RPMI8226 (cell line): ENCODE measurements at places on chromosomes 7 and 10.

DNA sequence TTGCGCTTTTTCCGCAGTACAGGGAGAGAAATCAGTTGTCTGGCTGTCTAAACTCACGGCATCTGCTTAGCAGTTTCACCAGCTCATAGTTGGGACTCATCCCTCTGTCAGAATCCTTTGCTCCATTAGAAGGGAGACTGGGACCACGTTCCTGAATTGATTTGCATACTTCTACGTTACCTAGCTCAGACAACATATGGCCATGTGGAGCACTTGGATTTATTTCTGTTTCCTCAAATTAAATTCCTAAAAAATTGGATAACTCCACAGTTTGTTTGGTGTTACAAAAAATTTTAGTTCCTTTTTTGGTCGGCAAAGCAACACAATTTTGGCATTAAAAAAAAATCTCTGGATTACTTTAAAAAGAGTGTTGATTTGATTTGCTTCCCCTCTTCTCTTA is 614.0 kb downstream of the AUTS2 start:
- no peak for DNase-seq

DNA sequence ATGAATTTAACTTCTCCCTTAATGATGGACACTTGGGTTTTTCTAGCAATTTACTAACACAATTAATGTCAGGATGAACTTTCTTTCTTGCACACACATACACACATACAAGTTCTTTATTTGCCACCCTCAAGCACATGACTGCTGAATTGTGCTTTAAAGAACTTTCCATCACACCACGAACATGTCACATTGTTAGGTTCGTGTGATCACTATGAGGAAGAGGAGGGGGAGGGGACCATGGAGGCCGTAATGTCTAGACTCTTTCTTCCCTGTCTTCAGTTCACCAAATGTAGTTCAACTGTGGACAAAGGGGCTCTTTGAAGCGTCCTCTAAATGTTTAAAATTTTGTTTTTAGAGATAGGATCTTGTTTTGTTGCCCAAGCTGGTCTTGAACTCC is 31.0 kb downstream of the NUP42 start:
- DNase-seq, result no peak

GRCh38 chr10:72257051-72257892 is 16.5 kb upstream of the DDIT4 start:
- peak; percentile 51 for DNase-seq

- no peak for DNase-seq
Observed at GRCh38 chr7:12872487-12872886, 185.1 kb downstream of the ARL4A start.

DNA sequence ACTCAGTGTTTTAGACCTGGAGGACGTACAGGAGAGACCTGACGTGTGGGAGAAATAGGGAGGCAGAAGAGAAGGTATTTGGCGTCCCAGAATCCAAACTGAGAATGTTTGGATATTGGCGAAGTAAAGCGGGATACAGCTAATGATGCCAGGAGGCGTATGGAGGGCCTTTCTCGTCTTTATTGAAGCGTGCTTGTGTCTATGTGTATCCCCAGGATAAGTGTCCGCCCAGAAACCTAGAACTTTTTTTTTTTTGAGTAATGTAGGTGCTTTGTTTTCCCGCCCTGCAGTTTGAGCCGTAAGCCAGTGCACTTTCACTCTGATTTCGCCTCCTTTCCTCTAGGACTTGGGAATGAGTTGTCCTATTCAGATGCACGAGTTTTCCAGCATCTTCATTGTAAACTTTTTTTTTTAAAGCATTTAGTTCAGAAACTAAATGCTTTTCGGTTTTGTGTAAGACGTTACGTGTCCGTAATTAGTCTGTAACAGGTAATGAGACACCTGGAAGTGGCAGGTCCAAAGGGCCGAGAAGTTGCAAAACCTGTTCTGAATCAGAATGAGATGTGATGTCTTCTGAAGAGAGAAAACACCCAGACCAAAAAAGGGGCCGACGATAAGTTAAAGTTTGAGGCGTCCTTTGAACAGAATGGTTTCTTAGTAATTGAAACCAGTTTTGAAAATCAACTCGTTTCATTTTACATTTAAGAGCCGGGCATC is 746 bp downstream of the ARL5B start:
- DNase-seq, result peak; percentile 51

DNA sequence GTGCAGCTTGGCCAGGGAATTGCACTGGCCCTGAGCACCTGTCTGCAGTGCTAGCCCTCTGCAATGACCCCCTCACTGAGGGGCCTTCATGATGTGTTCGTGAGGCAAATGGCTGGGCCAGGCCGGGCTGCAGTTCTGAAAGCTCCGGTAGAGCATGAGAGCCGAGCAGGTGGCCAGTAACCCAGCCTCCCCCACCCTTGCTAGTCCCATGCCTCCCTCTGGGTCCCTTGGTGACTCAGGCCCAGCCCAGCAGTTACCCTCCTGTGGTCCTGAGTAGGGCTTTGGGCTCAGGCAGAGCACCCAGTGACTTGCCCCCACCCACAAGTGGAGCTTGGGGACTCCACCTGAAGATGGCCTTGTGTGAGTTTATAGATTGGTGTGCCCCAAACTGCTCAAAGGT is 16.1 kb upstream of the CSGALNACT2 start:
- DNase-seq, result no peak

DNA sequence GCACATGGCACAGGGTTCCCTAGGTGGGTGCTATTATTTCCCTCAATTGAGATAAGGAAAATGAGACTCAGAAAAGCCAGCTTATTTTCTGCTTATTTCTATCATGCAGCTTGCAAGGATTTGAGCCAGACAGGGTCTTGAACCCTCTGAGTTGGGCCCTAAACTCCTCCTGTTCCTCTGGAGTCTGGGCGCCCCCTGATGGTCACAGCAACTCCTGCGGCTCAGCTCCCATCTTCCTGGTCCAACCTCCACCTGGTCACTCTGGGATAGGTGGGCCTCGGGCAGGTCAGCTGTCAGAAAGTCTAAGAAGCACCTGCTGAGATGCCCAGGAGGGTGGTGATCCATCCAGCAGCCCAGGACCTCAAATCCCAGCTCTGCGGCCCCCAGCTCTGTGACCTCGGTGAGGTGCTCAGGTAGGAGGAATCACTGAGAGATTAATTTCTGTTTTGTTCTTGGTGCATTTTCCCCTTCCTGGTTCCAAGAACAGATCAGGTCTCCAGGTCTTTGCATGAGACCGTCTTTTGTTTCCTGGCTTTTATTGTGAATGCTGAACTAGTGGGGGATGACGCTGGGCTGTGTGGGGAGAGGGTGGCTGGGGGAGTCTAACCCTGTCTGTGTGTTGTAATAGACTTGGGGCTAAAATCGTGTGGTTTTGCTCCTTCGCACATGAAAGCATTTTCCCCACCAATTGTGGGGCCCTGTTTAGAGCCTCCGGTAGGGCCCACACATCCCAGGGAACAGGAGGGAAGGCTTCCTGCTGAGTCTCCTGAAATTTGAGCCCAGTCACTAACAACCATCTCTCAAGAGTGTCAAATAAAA is 32.8 kb downstream of the TMEM130 start:
- DNase-seq, result peak; percentile 67

DNA sequence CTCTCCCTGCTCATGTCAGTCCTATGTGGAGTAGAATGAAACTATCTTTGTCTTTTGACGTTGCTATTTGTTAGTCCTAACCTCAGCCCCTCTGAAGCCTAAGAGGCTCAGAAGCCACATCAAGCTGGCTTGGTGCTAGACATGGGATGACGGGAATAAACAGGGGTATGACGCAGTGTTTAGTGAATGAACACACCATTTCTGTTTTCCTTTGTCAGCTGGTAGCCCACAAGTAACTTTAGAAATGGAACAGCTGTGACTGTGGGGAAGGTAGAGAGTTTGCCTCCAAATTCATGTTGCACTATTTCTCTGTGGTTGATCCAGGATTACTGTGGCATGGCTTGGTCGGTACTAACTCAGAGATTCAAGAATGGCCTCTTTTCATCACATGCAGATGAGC is 31.3 kb downstream of the COX15 start:
- DNase-seq, result no peak

- no peak for DNase-seq
Observed at GRCh38 chr7:138338361-138338760, 121.7 kb upstream of the TRIM24 start.

GRCh38 chr7:127392182-127392565 is 334 bp downstream of the ZNF800 start:
- DNase-seq, result peak; percentile 80

- peak; percentile 49 for DNase-seq
Observed at GRCh38 chr7:22728401-22729029, 1.5 kb downstream of the IL6 start.

GRCh38 chr10:19178675-19179074 is 130.1 kb downstream of the MALRD1 start:
- DNase-seq, result no peak

DNA sequence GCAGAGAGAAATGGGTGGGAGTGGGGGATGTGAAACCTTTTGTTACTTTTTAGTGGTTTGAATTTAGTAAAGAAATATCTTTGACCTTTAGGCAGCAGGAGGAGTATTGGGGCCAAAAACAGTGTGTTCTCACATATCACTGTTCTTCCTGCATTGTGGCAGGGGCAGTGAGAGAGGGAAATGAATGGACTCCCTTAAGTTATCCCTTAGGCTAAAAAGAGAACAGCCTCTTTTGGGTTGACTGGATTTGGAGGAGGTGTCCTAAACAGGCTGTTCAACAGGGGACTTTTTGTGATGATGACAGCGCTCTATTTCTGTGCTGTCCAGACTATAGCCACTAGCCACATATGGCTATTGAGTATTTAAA is 22.3 kb downstream of the ZNF775 start:
- DNase-seq, result no peak

DNA sequence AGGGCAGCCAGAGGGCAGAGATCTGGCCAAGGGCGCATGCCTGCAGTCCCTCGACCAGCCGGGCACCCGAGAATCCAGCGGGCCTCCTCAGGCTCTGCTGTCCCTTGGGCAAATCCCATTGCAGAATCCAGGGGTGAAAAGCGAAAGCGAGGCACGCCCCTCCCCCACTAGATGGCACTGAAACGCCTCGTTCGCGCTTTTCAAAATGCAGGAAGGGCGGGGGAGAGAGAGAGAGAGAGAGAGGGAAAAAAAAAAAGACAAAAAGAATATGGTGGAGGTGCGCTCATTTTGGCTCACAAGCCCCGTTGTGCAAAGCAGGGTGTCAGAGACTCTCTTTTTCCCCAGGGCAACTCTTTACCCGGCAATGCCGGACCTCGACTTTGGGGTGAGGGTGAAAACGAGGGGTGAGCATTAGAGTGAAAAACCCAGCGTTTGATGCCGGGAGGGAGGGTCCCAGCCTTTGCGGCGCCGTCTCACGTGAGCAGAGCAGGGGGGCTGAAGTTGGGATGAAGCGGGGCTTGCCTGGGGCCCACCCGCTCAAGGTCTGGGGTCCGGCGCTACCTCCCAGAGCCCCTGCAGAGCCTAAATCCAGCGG is 2.5 kb upstream of the TMEM178B start:
- DNase-seq, result peak; percentile 89

DNA sequence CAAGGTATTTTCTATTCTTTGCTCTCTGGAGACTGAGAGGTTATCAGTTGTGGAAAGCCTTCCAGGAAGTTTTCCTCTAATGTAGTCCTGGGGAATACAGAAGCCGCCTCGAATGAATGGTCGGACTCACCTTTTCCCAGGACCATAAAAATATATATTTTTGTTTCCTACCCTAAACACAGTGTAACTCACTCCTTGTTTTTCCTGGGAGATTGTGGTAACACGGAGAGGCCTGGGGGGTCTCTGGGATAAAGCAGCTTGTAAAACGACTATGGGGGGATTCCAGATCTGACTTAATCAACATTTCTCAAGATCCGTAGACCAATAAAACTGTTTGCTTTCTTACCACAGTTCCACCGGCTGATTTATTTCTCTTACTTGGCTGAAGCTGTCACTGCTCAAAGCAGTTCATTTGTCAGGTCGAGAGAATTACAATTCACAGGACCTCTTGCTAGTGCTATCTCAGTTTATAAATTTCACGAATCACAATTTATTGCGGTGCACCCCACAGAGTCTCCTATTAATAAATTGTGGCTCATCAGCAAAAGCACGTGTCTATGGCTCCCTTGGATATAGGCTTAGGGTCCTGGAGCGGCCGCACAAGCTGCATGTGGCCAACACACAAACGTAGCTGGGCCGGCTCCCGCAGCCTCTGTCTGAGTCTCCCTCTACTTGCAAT is 176.3 kb upstream of the BMPER start:
- DNase-seq, result no peak

GRCh38 chr10:98609265-98609664 is 162.5 kb upstream of the HPS1 start:
- DNase-seq, result no peak

- peak; percentile 58 for DNase-seq
Observed at GRCh38 chr7:67786021-67786420, 789.4 kb downstream of the TYW1 start.

- DNase-seq, result peak; percentile 19
Observed at GRCh38 chr7:12623885-12624498, 53.5 kb downstream of the SCIN start.

DNA sequence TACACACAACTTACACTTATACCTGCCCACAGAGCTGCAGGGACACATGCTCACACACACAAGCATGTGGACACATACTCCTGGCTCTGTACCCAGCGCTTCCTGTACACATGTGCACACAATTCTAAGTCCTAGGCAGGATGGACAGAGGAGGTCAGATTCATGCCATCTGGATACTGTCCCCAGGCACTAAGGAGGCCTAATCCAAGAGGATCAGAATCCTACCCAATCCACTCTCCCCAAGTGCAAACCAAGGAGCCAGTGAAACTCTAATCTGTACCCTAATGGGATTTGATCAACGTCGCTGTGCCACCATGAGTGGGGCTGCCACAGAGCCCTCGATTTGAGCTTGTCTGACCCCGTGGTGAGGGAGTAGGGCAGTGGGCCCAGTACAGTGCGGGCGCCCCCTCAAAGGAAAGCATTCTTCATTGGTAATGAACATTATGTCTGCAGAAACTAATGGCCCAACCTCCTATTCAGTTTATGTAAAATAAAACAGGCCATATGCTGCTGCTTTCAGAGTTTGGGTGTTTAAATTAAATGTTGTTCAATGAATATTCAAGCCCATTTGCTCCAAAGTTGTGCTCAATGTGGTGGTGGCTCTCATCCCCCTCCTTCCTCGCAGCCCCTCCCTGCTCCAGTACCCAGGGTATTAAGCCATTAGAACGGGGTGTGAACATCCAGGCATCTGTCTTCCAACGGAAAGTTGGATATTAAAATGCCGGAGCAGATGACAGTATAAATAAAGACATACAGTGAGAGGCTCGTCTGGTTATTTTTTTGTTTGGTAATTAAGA is 26.4 kb downstream of the RPS24 start:
- no peak for DNase-seq

DNA sequence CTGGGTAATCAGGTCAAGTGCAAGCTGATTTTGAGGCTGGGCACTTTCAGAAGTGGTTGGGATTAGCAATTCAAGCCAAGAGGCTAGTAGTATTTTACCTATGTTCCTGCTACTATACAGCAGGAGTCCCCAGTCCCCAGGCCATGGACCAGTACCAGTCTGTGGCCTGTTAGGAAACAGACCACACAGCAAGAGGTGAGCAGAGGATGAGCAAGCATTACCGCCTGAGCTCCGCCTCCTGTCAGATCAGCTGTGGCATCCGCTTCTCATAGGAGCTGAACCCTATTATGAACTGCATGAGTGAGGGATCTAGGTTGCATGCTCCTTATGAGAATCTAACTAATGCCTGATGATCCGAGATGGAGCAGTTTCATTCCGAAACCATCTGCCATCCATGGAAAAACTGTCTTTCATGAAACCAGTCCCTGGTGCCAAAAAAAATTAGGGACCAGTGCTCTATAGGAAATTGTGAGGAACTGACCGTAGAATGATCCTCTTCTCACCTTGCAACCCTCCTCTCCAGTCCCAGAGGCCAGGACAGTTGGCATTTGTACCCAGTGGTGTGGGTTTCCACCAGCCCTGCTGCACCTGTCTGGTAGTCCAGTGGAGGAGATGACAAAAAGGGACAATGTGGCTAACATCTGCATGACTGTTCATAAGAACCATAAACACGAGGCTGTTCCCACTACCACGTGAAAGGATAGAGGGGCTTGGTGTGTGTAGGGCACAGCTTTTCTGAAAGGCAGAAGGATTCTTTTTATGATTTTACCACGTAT is 172.5 kb downstream of the KIAA1217 start:
- no peak for DNase-seq
